ENCODE measurements at places on chromosomes 5 and 9.
A peak's percentile ranks its signal among the peaks of the same experiment; 100 is the strongest.

GRCh38 chr5:151141535-151141934, 16.0 kb downstream of the ANXA6 start:
- DNase-seq: no peak

DNA sequence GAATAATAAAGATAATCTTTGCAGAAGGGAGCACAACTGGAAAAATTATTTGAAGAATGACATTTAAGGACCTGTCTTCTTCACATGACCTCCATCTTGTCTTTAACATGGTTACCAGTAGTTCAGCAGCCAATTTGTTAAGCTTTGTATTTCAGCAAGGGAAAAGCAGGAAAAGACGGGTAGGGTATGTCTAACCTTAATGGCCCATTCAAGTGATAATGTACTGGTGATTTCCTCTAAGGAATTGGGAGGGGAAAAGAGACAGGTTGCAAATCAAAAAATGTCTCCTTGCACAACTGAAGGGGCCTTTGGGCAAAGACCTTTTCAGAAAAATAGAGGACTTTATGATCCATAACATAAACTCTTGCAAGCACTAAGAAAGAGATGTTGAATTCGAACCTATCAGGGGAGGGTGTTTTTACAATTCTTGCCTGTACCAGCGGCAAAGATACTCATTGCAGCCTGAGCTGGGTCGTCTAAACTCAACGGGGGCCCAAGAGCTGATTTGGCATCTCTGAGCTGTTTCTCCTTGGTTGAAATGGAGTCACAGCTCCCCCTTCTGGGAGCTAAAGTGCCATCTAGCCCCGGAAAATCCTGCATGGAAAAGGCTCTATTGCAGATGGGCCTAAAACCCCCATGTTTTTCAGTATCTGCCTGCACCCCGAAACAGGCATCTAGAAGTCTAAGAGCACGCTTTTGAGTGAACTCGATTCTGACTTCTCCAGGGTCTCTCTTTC, 3.8 kb downstream of the BRINP1 start:
- DNase-seq: peak; percentile 10

- DNase-seq: no peak
Observed at GRCh38 chr5:107103522-107103921, 567.2 kb downstream of the EFNA5 start.

DNA sequence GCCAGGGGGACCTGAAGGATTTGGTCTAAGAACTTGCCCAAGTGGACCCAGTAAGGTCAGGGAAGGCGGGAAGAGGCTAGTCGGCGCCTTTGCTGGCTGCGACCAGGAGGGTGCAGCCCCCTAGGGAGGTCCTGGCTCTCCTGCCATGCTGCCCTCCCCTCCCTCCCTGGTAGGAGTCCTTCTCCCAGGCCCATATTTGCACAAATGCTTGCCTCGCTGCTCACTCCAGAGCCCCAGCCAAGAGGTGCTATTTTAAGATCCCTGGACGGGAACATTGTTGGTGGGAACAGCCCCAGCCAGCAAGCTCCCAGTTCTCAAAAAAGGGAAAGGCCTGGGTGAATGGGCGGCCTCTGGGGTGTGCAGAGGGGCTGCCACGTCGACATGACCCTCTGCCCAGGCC, 4.3 kb upstream of the IL17B start:
- DNase-seq: no peak

- no peak for DNase-seq
Observed at GRCh38 chr9:124482431-124483031, 24.7 kb downstream of the NR5A1 start.

GRCh38 chr9:94991961-94992907, 265.7 kb downstream of the AOPEP start:
- no peak for DNase-seq

- no peak for DNase-seq
Observed at GRCh38 chr9:120885958-120886357, 9.0 kb upstream of the PHF19 start.

GRCh38 chr5:158643840-158644239, 455.9 kb downstream of the EBF1 start:
- peak; percentile 7 for DNase-seq

GRCh38 chr5:42400474-42400873, 22.8 kb upstream of the GHR start:
- no peak for DNase-seq

Measured in fibroblast of pulmonary artery (primary cell).